ENCODE measurements at places on chromosomes 6 and 20. TPM values are rescaled to one million over a fixed set of nuclear protein-coding genes. Genes with fewer than 3 reads are reported as not detected.

DNA sequence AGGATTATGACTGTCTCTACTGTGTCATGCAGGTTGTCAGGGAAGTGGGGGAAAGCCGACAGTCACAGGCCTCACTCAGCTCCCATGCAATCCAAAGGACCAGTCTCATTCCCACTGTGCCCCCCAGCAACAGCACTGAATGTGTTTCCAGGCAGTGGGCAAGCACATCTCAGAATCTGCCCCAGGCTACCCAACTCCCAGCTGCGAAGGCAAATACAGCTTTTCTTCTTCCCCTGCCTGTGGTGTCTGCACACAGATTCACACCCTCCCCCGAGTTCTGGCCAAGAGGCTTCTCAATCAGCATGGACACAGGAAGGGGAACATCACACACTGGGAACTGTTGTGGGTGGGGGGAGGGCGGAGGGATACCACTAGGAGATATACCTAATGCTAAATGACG, 75.3 kb downstream of the SNAP91 start:
- DNase-seq, result no peak

The CRISP3 gene
- total RNA-seq, result not detected

GRCh38 chr20:48962976-48963771, 41.7 kb downstream of the ARFGEF2 start:
- DNase-seq, result no peak

- peak; percentile 46 for DNase-seq
These were observed 2.6 kb downstream of the BLCAP start for GRCh38 chr20:37524859-37525708.

The PANK2 gene
- 43.9 TPM for total RNA-seq

- no peak for DNase-seq
These were observed 83.2 kb upstream of the FOXC1 start for GRCh38 chr6:1526398-1527072.

- no peak for DNase-seq
These were observed 121.9 kb downstream of the MTHFD1L start for GRCh38 chr6:150987371-150987828.

The MYLK2 gene
- 1.0 TPM for total RNA-seq

The TRDN gene
- total RNA-seq, result not detected

DNA sequence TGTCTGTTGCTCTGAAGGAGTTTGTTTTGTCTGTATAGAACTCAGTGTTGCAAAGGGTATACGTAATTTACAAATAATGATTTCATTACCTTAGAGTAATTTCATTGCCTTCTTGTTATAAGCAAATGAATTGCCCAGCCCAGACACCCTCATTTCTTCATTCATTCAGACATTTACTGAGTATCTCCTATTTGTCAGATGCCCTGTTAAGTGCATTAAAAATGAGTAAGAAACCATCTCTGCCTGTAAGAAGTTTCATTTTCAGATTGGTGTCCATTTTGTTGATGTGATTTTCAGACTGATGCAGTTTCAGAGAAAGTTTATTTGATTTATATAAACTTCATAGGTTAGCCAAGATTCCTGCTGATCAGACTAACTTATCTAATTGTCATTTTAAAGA, 429.3 kb downstream of the PHF3 start:
- no peak for DNase-seq

The ASIP gene
- total RNA-seq, result not detected

The GNAS-AS1 gene
- total RNA-seq, result 5.0 TPM

The DYNLT2 gene
- 1.4 TPM for total RNA-seq

The CGAS gene
- 2.3 TPM for total RNA-seq

GRCh38 chr20:8272766-8273165, 140.7 kb downstream of the PLCB1 start:
- DNase-seq, result no peak

The GRIK2 gene
- total RNA-seq, result not detected

DNA sequence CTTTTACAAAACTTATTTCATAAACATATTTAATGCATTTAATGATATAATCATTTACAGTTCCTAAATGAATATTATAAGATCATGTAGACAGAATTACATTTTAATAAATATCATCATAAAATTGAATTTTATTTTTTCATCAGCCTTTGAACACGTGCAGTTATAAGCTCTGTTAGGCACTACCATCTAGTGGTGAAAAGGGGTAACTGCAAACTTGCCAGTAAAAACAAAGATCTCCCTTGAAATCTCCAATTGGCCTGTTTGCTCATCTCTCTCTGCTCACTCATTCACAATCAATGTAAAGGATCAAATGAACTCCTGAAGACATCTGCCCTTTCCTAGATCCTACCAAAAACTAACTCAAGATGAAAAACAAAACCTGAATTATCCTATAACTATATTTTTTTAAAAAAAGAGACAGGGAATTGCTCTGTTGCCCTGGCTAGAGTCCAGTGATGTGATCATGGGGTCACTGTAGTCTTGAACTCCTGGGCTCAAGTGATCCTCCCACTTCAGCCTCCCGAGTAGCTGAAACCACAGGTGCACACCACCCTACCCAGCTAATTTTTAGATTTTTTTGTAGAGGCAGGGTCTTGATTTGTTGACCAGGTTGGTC, 31.7 kb downstream of the SAMHD1 start:
- peak; percentile 52 for DNase-seq
